Mesenchymal stem cell (in vitro differentiated cells and primary cell): ENCODE measurements at places on chromosomes 4 and X.
A peak's percentile ranks its signal among the peaks of the same experiment; 100 is the strongest.

DNA sequence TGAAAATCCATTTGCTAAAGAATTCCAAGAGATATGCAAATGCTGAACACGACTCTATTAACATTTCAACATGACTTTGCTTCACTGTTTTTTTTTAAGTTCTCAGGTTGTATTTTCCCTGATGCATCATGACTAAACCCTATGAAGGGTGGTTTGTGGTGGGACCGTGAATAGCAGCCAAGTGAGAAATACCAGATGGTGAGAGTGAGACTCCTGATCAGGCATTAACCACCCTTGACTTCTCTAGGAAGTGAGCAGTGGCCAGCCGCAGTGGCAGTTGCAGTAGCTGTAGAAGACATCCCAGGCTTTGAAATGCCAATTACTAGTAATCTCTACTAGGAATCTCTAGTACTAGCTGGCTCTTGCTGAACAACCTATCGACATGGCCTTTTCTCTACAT, 383.4 kb downstream of the FAM133A start:
- no peaks in the 10 kb centered on the region for H3K27me3 ChIP-seq
- no peak overlapping the region for H3K27ac ChIP-seq
- no peak for DNase-seq
- H3K36me3 ChIP-seq, result no peaks in the 10 kb centered on the region
- H3K4me1 ChIP-seq, result no peaks in the 10 kb centered on the region

DNA sequence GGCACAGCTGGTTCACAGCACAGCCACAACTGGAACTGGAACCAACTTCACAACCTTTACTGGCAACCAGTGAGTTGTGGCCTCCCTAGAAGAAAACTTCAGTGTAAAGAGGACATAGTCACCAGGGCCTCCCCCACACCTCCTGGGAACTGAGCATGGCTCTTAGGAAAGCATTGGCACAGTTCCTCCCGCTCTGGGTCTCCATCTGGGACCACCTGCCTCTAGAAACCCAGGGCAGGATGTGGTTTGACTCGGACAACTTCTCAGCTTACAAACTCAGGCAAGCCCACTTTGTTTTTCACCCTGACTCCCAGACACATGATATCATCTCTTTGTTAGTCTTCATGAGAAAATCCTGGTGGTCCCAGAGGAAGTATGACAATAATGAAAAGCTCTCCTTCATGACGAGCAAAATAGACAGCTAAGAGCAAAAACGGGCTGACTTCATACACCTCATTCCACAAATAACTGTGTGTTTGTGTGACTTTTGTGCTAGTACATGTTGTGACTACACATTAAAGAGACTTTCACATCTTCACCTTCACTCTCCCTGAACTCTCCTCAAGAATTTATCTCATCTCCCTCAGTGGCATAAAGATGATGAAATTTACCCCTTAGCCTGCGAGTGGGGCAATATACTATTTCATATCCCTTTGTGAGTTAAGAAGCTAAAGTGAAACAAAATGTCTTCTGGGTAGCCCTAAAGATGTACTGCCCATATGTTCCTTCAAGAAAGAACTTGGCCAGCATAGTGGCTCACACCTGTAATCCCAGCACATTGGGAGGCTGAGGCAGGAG, 75.4 kb downstream of the SH3KBP1 start:
- peaks cover 4% of the 10 kb centered on the region for H3K4me1 ChIP-seq
- peak; percentile 68 for DNase-seq
- H3K27ac ChIP-seq, result no peak overlapping the region
- H3K4me3 ChIP-seq, result no peak overlapping the region
- H3K36me3 ChIP-seq, result no peaks in the 10 kb centered on the region
- no peaks in the 10 kb centered on the region for H3K27me3 ChIP-seq

DNA sequence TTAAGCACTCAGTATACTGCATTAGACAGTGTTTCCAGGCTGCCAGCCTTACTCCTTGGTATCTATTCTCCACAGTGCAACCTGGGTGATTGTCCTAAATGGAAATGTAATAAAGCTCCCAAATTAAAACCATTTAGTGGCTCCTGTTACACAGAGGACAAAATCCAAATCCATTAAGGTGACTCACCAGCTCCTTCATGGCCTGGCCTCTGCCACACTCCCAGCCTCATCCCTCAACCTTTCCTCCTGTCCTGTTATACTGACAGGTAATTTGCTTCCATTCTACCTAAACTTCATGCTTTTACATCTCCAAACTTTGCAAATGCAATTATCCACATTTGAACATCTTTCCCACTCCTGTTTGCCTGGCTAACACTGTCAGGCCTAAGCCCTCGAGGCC, 140.3 kb downstream of the INPP4B start:
- H3K4me3 ChIP-seq, result no peak overlapping the region
- no peak for DNase-seq
- H3K36me3 ChIP-seq, result no peaks in the 10 kb centered on the region
- no peaks in the 10 kb centered on the region for H3K4me1 ChIP-seq
- no peaks in the 10 kb centered on the region for H3K27me3 ChIP-seq

DNA sequence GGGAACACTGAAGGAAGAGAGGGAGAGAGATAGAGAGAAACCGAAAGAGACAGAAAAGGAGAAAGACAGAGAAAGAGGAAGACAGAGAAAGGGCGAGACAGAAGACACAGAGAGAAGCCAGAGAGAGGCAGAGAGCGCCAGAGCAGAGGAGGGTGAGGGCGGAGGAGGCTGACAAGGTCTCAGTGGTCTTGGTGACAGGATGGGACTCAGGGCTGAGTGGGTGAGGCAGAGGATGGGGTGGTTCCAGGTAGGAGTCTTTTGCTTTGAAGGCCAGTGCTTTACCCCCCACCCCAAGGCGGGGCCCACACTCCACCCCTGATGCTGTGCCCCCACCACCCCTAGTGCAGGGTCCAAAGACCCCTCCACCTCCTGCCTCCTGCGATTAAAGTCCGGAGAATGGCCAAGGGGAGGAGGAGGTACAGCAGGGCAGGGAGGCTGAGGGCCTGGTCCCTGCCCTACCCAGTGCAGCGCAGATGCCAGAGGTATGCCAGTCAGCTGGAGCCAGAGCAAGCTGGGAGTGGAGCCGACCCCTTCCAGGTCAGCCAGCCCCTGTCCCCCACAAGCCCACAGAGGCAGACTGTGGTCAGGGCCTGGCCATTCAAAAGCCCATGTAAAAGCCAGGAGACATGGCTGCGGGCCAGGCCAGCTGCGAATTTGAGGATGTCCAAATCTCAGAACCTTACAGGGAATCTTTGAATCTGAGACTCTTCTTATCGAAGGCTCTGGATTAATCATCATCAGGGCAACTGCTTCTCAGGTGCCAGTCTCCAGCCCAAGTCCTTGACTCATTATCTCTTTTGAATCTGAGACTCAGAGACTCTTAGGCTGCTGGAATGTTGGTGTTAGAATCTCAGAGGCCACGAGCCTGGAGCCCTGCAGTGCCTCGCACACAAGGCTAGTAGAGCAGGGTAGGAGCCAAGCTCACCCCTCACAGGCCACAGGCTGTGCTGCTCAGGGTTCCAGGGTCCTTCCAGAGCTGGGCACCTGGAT, 758 bp downstream of the IQSEC2 start:
- peak overlapping the region; percentile 96 for H3K27ac ChIP-seq
- H3K27me3 ChIP-seq, result no peaks in the 10 kb centered on the region
- peaks cover 22% of the 10 kb centered on the region for H3K4me1 ChIP-seq
- peak overlapping the region; percentile 34 for H3K4me3 ChIP-seq
- H3K36me3 ChIP-seq, result no peaks in the 10 kb centered on the region

DNA sequence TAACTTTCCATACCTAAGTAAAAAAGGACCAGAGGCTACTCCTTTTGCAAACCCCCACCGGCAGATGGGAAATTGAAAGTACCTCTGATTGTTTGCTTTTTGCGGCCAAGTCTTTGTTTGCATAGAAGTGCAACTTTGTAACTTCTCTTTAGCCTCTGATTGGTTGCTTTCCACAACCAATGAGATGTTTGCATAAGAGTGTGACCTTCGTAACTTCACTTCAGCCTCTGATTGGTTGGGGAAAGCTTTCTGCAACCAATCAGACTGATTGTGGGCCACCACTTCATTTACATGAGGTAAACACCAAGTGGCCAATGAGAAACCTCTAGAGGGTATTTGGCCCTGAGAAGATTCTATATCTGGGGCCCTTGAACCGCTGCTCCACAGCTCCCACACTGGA, 48.8 kb upstream of the PGRMC1 start:
- no peak overlapping the region for H3K27ac ChIP-seq
- no peaks in the 10 kb centered on the region for H3K36me3 ChIP-seq
- H3K4me3 ChIP-seq, result no peak overlapping the region
- no peaks in the 10 kb centered on the region for H3K27me3 ChIP-seq

- DNase-seq, result no peak
- no peaks in the 10 kb centered on the region for H3K27me3 ChIP-seq
- peaks cover 9% of the 10 kb centered on the region for H3K4me1 ChIP-seq
- peak overlapping the region; percentile 55 for H3K27ac ChIP-seq
Measured at GRCh38 chr4:186887752-186888151, 164.1 kb upstream of the FAT1 start.

DNA sequence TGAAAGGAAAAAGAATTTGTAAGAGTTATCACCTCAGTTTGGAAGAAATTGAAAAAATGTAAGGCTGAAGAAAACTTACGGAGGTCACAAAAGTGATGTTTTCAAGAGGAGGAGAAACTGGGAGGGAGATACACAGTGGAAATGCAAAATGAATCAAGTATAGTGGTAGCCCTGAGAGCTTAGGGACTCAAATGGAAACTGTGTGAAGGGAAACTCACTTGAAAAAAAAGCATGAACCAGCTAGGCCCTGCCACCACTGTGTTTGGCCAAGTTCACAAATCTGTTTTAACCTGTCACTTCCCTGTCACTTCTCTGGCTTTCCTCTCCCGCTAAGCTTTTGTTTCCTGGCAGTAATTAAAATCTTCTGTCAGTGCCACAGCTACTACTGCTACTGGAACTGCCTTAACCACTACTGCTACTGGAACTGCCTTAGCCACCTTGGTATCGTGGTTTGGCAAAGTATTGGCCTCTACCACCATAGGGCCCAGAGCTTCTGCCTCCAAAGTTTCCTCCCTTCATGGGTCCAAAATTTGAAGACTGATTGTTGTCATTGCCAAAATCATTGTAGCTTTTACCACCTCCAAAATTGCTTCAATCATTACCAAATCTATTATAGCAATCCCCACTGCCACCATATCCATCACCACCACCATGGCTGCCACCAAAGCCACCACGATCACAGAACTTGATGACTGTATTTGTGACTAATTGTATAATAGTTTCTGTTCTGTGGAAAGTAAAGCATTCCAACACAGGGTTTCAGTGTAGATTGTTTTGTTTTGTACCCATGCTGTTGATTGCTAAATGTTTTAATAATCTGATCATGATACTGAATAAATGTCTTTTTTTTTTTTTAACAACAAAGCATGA, 41.5 kb downstream of the SMARCA5 start:
- no peak overlapping the region for H3K27ac ChIP-seq
- peaks cover 4% of the 10 kb centered on the region for H3K36me3 ChIP-seq
- no peaks in the 10 kb centered on the region for H3K4me1 ChIP-seq
- DNase-seq, result no peak
- H3K27me3 ChIP-seq, result no peaks in the 10 kb centered on the region
- no peak overlapping the region for H3K4me3 ChIP-seq

- DNase-seq, result no peak
- no peaks in the 10 kb centered on the region for H3K4me1 ChIP-seq
- no peak overlapping the region for H3K4me3 ChIP-seq
- peaks cover 5% of the 10 kb centered on the region for H3K27me3 ChIP-seq
- H3K27ac ChIP-seq, result no peak overlapping the region
Measured at GRCh38 chrX:16155581-16156096, 11.6 kb upstream of the MAGEB17 start.
